ENCODE measurements at places on chromosomes 1 and 21.

DNA sequence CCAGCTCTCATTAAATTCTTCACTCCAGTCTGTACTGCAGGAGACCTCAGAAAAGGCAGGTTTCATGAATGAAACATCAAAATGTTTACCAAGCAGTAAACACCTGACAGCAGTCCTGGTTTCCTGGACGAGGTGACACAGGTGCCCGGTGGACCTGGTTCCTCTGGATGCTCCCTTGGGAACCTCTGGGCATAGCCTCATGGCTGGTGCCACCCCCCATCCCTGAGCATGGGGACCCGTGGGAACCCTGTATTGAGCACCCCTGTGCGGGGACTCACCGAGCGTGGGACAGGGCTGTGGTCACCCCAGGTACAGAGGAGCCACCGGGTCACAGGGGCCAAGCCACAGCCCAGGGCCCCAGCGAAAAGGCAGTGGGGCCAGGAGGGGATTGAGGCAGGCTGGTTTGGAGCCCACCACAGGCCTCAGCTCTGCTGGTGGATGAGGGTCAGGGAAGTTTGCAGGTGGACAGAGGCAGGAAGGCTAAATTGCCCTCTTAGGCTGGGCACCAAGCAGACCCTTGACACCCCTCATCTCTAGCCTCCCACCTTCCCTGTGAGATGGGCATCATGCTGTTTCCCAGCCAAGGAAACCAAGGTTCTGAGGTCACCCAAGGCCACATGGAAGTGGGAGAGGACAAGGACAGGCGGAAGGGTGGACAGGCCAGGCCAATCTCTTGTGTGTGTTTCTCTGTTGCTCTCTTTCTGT is 158.4 kb downstream of the PTPRU start:
- DNase-seq, result no peak

- DNase-seq, result no peak
Observed at GRCh38 chr1:20192364-20192763, 6.0 kb upstream of the PLA2G2C start.

DNA sequence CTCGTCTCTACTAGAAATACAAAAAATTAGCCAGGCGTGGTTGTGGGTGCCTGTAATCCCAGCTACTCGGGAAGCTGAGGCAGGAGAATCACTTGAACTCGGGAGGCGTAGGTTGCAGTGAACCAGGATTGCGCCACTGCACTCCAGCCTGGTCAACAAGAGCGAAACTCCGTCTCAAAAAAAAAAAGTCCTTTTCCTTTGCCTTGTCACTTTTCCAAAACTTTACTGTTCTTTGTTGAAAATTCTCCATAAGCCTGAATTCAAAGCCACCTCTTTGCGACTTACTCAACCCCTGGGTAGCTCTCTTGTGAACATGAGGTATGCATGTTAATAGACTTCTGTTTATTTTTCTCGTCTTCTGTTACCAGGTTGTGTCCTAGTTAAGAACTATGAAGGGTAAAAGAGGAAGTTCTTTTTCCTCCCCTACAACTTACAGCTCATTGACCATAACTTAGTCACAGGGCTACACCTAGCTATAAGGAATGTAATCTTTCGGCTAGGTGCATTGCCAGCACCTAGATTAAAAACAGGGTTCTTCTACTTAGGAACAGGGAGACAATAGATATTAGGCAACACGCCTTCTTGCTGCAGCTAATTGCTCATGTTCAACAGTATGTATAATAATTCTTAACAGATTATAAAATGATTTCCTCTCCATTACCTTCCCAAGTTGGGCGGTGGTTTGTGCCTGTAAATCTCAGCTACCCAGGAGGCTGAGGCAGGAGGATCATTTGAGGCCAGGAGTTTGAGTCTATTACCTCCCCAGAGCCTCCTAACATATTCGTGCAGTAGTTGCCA is 40.9 kb downstream of the PTAFR start:
- DNase-seq, result no peak

DNA sequence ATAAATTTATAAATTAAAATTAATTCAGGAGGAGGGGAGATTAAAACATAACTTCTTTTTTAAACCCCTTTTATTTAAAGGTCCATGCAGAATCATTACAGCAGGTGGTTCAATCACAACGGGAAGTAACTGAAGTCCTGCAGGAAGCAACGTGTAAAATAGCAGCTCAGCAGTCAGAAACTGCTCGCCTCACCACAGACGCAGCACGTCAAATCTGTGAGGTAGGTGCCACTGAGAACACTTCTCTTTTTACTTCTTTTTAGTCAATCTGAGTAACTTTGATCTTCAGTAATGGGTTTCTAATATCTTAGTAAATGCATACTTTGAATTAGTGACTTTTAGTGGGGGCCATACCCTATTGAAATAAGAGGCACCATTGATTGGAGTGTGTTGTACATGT is 87.0 kb downstream of the CEP350 start:
- DNase-seq, result no peak

- DNase-seq, result no peak
Observed at GRCh38 chr1:26352338-26352679, 1.6 kb downstream of the CRYBG2 start.

- no peak for DNase-seq
Observed at GRCh38 chr1:95126366-95126765, 9.2 kb downstream of the TLCD4 start.

DNA sequence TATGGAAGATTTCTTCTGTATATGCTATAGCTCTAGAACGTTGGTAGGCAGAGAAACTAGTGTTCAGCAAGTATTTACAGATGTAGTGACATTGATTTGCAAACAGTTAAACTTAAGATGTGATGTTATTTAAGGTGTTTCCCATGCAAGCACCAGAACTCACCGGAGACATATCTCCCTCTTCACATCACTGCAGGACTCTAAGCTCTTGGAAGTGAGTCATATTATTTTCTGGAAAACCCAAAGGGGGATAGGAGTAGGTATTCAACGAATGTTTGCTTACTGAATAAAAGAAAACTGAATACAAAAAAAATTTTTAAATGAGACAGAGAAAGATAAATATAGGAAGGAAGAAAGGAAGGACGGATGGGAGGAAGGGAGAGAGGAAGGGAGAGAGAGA is 25.0 kb downstream of the RGS4 start:
- DNase-seq, result no peak

DNA sequence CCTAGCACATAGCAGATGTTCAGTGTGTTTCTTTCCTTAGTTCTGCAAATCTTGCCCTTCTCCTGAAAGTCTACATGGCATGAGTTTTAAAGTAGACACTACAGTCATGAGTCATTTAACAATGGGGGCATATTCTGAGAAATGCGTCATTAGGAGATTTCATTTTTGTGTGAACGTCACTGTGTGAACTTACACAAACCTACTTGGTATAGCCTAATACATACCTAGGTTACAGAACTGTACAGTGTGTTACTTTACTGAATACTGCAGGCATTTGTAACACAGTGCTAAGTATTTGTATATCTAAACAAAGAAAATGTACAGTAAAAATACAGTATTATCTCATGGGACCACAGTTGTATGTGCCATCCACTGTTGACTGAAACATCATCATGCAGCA is 10.0 kb downstream of the TTF2 start:
- no peak for DNase-seq

- DNase-seq, result no peak
Observed at GRCh38 chr1:164560121-164560541, 1.1 kb downstream of the PBX1 start.
